ENCODE measurements at places on chromosomes 1 and 21. TPM values are rescaled to one million over a fixed set of nuclear protein-coding genes. Genes with fewer than 3 reads are reported as not detected.

GRCh38 chr1:2587071-2587859 is 688 bp downstream of the PRXL2B start:
- no peak for DNase-seq
- no peak overlapping the region for H3K27ac ChIP-seq
- H3K36me3 ChIP-seq, result peaks cover 8% of the 10 kb centered on the region
- no peaks in the 10 kb centered on the region for H3K27me3 ChIP-seq
- H3K4me1 ChIP-seq, result peaks cover 56% of the 10 kb centered on the region
- peak overlapping the region; percentile 85 for H3K4me3 ChIP-seq

DNA sequence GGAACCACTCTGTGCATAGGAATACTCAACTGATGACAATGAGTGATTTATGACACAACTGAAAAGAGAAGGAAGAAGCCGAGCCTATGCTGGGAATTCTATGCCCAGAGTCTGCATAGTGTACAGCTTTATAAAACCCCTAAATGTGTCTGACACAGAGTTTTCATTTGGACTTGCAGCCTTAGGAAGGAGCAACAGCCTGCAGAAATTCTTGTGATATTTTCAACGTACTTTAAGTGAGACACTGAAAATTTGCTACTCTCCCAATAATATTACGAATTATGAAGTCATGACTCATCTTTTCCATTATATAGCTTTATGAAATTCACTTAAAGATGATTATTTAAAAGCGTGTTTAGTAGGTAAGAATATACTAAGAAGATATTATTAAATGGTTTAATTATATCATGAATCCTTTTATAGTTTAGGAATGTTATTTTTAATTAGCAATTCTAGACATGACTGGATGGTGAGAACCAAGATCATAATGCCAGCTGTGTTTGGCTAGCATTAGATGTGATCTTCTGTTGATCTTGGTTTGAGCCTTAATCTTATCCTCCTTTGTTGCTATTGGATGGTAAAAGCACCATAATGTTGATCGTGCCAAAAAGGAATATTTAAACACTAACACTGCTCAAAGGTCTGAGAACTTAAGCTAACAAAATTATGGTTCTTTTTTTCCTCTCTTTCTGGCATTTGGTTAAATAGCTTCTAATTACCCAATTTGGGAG is 785.1 kb upstream of the ADGRL4 start:
- H3K27ac ChIP-seq, result no peak overlapping the region
- no peak for DNase-seq
- no peaks in the 10 kb centered on the region for H3K36me3 ChIP-seq
- no peak overlapping the region for H3K4me3 ChIP-seq
- no peaks in the 10 kb centered on the region for H3K4me1 ChIP-seq

DNA sequence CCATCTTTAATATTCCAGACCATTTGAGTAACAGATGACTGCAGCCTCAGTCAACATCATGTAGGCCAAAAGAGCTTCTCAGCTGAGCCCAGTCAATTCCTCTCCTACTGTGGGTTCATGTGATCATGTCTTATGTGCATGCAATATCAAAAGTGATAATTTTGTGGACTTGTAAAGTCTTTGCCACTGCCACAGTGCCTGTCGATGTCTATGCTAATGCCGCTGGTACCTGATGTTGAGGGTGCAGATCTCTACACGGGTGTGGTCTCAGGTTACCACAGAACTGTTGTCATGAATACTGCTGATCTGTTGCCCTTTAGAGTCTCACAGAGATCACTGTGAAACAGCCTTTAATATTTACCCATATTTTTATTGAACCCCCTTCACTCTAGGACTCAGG is 11.3 kb upstream of the C1orf141 start:
- DNase-seq, result no peak
- H3K27me3 ChIP-seq, result no peaks in the 10 kb centered on the region
- H3K4me3 ChIP-seq, result no peak overlapping the region
- H3K36me3 ChIP-seq, result no peaks in the 10 kb centered on the region

DNA sequence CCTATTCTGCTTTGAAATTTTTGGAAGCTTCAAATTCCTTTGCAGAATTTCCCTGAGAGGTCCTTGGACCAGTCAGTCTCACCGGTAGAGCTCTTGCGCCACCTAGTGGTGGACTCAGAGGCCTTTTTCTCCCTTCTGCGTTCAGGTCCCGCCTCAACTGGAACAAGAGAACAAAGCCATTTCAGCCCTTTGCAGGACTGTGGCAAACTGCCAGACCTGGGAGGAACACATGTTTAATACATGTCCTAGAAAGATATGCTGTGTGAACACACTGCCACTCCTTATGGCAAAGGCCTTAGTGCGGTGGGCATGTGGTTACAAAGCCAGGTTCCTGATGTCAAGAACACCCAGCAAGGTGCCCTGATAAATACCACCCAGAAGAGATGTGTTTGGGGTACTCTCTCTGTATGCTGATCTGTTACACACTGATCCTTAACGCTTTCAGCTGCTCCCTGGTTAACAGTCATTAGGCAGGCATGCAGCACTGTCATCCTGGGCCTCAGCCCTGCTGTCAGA is 82.2 kb upstream of the SSX2IP start:
- H3K27ac ChIP-seq, result no peak overlapping the region
- peaks cover 5% of the 10 kb centered on the region for H3K4me1 ChIP-seq
- peak; percentile 56 for DNase-seq
- no peak overlapping the region for H3K4me3 ChIP-seq

The KLHDC7A gene
- not detected for total RNA-seq

The SPATA46 gene
- total RNA-seq, result not detected

The SELP gene
- 1.4 TPM for total RNA-seq

DNA sequence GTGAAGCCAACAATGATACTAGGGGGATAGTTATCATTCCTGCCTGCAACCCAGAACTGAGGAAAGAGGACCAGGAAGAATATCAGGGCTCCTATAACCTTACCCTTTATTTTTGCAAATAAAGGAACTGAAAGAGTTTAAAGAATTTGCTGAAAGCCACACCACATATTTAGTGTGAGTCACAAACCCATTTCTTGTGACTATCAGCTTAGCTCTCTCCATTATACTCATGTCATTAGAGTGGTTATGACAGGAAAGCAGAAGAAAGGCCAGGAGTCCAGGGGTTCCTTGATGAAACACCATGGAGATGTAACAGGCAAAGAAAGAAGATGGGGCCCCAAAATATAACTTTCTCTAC is 141.1 kb upstream of the SAMSN1 start:
- no peaks in the 10 kb centered on the region for H3K27me3 ChIP-seq
- peaks cover 13% of the 10 kb centered on the region for H3K4me1 ChIP-seq
- H3K4me3 ChIP-seq, result no peak overlapping the region
- no peak overlapping the region for H3K27ac ChIP-seq

GRCh38 chr1:19484338-19484797 is 971 bp downstream of the CAPZB start:
- DNase-seq, result no peak
- peak overlapping the region; percentile 88 for H3K27ac ChIP-seq
- peaks cover 34% of the 10 kb centered on the region for H3K36me3 ChIP-seq
- H3K27me3 ChIP-seq, result no peaks in the 10 kb centered on the region
- peak overlapping the region; percentile 78 for H3K4me3 ChIP-seq

The PALMD gene
- total RNA-seq, result not detected

GRCh38 chr1:12544357-12544756 is 73.7 kb downstream of the DHRS3 start:
- H3K4me1 ChIP-seq, result no peaks in the 10 kb centered on the region
- no peaks in the 10 kb centered on the region for H3K27me3 ChIP-seq
- no peak for DNase-seq
- no peaks in the 10 kb centered on the region for H3K36me3 ChIP-seq

DNA sequence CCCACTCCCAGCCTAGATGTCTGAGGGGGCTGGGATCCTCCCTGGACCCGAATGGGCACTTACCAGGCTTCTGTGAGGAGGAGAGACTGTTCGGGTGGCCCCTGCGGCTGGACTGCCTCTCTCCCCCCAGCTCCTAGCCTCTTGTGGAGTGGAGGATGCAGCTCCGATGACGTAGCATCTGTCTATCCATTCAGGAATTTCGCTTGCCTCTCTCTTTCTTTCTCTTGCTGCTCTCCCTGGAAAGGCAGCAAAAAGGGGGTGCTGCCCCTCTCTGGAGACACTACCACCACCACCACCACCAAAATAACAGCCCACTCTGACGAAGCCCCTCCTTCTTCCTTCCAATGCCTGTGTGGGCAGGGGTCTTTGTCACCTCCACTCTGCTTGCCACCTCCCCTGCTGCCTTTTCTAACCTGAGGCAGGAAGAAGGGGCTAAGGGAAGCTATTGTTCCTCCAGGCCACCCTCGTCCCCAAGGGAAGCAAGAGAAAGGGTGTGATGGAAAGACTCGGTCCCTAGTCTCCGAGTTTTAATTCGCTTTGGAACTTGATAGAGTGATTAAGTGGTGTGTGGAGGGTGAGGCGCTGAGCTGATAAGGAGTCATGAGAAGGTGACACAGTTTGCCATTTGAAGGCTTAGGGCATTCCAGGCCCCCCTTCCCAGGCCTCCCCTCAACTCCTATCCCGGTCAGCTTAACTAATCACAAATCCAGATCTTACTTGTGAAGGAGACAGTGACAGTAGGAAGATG is 60.5 kb downstream of the RHBG start:
- no peak for DNase-seq
- H3K27ac ChIP-seq, result no peak overlapping the region
- no peaks in the 10 kb centered on the region for H3K36me3 ChIP-seq
- no peaks in the 10 kb centered on the region for H3K4me1 ChIP-seq

GRCh38 chr1:221274373-221274772 is 395.1 kb downstream of the HLX start:
- DNase-seq, result no peak
- no peaks in the 10 kb centered on the region for H3K36me3 ChIP-seq
- H3K27ac ChIP-seq, result no peak overlapping the region
- no peak overlapping the region for H3K4me3 ChIP-seq
- H3K27me3 ChIP-seq, result no peaks in the 10 kb centered on the region
- no peaks in the 10 kb centered on the region for H3K4me1 ChIP-seq

- H3K36me3 ChIP-seq, result no peaks in the 10 kb centered on the region
- H3K4me3 ChIP-seq, result no peak overlapping the region
- H3K27me3 ChIP-seq, result no peaks in the 10 kb centered on the region
These were observed 157.5 kb upstream of the FGGY start for GRCh38 chr1:59139396-59139795.

DNA sequence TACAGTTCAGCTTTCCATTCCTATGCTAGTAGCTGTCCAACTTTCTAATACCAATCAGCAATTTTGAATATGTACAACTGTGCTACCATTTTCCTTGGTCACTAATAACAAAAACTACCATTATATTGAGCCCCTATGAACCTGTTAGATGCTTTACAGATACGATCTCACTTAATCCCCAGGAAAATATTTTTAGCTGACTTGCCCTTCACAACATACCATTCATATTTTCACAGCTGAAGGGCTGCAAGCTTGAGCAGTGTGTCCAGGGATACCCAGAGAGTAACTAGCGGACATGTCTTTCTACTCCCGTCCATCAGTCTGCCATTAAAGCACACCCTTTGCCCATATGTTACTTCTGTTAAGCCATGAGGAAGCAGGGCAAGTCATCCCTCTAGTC is 140.5 kb downstream of the SPATA46 start:
- no peaks in the 10 kb centered on the region for H3K4me1 ChIP-seq
- no peak overlapping the region for H3K27ac ChIP-seq
- no peak overlapping the region for H3K4me3 ChIP-seq
- DNase-seq, result no peak

DNA sequence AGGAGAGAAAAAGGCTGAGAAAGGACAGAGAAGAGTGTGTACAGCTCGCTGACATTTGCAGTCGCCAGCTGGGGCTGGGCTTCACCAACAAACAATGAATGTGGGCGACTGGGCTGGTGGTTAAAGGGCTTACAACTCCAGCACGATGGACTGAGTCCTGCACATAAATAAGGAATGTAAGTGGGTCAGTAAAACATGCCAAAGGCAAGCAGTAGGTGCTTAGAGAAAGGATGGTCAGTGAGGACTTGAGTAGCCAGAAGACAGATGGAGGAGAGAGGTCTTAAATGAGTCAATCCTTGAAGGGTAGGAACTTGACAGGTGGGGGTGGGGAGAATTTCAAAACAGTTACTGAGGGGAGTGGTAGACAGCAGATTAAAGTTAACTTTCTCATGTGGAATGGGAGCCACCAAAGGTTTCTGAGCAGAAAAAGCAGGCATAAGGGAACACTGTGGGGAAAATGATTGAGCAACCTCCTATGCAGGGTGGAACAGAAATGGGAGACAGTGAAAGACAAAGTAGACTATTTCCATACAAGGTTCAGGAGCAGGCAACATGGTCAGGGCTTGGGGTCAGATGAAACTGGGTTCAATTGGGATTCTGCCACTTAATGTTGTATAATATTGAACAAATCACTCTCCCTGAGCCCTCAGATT is 37.4 kb downstream of the GADD45A start:
- no peaks in the 10 kb centered on the region for H3K36me3 ChIP-seq
- DNase-seq, result no peak
- no peaks in the 10 kb centered on the region for H3K4me1 ChIP-seq

DNA sequence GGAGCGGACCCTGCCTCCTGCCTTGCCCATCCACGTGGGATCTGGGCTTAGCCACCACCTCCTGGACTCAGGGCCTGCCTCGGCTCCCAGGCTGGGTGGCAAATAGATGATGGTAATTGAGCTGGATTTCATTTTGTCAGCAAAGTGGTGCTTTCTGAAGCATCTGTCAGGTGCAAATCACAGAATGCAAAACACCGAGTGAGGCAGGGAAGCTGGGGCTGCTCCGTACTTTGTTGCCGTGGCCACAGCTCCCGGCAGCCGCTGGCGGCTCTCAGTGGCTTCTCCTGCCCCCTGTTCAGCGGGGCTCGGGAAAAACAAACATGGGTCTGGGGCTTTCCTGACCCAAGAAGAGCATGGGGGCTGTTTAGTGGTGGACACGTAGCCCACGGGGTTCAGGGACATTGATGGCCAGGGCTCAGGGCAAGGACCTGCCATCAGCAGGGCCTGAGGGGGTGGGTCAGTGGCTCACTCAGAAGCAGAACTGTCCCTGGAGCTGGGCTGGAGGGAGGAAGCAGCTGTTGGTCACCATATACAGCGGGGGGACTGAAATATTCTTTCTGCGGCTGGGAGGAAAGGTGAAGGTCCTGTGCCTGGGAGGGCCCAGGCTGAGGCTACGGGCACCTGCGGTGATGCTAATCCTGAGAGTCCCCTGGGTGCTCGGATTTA is 130.0 kb upstream of the VAMP3 start:
- no peak overlapping the region for H3K4me3 ChIP-seq
- H3K4me1 ChIP-seq, result peaks cover 3% of the 10 kb centered on the region
- no peak for DNase-seq
- H3K27me3 ChIP-seq, result no peaks in the 10 kb centered on the region

- H3K27me3 ChIP-seq, result no peaks in the 10 kb centered on the region
- H3K4me1 ChIP-seq, result peaks cover 71% of the 10 kb centered on the region
- H3K27ac ChIP-seq, result no peak overlapping the region
- peaks cover 13% of the 10 kb centered on the region for H3K36me3 ChIP-seq
- peak; percentile 42 for DNase-seq
- peak overlapping the region; percentile 89 for H3K4me3 ChIP-seq
These were observed 3.8 kb downstream of the GFI1 start for GRCh38 chr1:92482665-92483609.

DNA sequence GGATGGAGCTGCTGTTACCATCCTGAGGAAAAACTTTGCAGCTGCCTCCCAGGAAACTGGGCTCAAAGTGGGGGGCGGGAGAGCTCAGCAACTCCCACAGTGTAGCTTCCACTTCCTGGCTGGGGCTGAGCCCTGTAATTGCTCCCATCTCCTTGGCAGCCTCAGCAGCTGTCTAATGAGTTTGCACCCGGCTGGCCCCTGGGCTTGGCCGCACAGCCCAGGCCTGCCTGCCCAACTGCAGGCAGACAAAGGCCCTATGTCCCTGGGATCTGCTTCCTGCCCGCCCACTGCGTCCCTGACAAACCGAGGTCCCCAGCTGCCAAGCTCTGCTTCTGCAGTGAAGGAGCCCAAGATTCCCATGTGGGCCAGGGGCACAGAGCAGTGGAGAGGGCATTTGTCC is 30.1 kb downstream of the EDN2 start:
- no peaks in the 10 kb centered on the region for H3K4me1 ChIP-seq
- no peak overlapping the region for H3K4me3 ChIP-seq
- no peaks in the 10 kb centered on the region for H3K27me3 ChIP-seq
- no peak for DNase-seq
- no peak overlapping the region for H3K27ac ChIP-seq

The SYCP1 gene
- not detected for total RNA-seq

The FNDC10 gene
- total RNA-seq, result 1.3 TPM

The NBPF14 gene
- total RNA-seq, result 14.6 TPM

The ARHGEF16 gene
- total RNA-seq, result 0.22 TPM
